ENCODE measurements at places on chromosomes 4 and X.

GRCh38 chr4:84091266-84091665 is 407.8 kb downstream of the NKX6-1 start:
- no peak for DNase-seq

DNA sequence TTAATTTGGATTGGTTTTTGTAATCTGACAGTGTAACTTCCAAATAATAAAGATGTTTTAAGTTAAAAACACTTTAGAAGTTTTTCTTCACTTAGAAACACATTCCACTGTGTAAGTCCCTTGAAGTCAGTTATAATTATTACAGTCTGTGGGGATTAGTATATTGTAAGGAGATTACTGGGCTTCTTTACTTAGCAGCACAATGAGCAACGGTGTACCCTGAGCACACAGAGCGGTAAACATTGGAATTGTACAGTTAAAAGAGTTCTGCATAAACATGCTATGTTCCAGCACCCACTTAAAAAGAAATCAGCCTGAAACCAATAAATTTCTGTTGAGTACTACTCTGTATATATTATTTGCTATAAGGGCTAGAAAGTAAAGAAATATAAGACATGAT is 44.3 kb downstream of the CCSER1 start:
- no peak for DNase-seq

- no peak for DNase-seq
These were observed 196.3 kb upstream of the ZCCHC13 start for GRCh38 chrX:74107666-74108065.

DNA sequence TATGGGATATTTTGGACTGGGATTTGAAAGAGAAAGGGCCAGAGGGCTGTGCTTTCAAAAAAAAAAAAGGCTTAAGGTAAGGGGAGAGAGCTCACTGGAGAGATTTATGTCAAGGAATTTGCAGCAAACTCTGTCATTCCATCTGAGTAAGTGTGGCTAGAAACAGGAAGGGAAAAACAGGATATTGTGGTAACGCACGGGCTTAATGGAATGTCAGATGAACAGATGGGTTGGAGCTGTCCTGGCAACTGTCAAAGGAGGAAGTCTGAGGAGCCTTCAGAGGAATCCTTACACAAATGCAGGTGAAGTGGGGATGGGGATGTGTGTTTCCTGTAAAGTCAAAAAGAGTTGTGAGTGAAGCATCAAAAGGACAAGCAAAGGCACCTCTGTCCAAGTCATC is 15.1 kb upstream of the NKX3-2 start:
- DNase-seq, result no peak

All from effector CD4-positive, alpha-beta T cell (primary cell).